ENCODE measurements at places on chromosomes 1 and 21.

DNA sequence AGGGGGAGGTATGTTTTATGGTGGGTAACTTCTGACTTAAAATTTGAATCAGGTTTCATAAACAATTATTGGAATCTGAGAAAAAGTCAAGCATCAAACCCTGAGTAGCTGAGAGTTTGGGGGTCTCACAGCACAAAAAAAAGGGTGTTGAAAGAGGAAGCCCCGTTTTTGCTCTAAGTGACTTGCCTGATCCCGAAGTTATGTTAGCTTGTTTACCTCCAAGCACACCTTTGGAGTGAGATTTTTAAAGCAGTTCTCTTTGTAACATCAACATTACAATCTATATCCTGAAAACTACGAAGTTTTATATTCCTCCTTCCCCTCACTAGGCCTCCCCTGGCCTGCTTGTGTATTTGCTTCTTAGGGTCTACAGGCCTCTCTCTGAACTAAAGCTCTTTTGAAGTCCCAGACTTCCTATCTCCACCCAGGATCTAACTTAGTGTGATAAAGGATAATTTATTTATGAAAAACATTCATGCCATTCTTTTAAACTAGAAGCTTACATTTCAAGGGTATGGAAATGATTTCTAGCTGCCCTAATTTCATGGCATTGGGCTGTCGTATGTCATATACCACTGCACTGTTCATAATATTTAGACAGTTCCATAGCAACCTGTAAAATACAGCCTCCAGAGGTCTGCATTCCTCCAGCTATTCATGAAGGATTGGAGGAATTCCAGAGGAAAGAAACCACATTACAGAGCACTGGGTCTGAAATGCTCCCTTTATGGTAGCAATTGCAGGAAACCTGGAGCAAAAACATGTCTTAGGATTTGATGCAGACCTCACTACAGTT is 36.1 kb upstream of the RGS1 start:
- DNase-seq, result no peak

DNA sequence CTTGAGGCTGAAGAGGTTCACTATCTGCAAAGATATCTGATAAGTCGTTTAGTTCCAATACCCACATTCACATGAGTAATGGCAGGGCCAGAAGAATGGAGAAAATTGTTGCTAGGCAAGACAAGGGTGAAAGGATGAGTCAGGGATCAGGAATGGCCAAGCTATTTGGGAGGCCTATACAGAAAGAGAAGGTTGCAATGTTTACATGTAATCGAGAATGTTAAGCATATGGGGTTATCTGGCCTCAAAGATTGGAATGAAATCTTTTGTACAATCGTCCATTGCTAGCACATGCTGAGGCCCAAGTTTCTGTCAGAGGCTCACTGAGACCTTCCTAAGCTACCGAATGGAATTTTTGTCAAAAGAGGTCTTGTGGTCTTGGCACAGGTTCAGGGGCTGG is 299.9 kb upstream of the PLD5 start:
- DNase-seq, result no peak

DNA sequence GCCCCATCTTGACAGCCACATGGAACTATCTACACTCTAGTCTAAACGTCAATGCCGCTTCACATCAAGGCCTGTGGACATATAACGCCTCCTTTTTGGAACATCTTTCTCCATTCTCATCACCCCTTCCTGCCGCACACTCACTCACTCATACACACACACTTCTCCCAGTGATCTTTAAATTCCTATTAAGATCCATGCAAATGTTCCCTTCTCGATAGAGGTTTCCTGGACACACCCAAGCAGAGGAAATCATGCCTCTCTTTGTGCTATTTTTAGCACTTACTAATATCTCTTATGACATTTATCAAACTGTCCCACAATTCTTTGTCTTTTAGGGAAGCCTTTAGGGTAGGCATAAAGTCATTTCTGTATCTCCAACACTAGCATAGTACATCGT is 28.2 kb upstream of the SLAMF9 start:
- DNase-seq, result no peak

GRCh38 chr21:34802180-34802899 is 133.5 kb downstream of the CLIC6 start:
- no peak for DNase-seq

- peak; percentile 55 for DNase-seq
Observed at GRCh38 chr1:110136911-110137310, 13.4 kb upstream of the SLC6A17 start.

DNA sequence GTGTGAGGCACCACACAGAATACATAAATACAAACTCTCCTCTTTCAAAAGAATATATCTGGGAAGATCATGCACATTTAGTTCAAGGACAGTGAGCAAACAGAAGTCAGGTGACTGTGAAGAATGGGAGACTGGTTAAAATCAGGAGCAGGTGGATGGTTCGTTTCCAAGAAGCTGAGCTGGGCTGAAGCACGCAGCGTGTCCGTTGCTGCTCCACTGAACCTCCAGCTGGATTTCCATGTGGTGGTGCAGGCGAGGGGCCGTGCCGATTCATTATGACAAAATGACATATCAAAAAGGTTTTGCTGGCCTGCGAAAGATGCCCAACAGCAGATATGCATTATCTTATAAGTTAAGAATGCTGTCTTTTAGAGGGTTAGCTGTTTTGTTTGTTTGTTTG is 66.0 kb downstream of the OLIG1 start:
- no peak for DNase-seq

DNA sequence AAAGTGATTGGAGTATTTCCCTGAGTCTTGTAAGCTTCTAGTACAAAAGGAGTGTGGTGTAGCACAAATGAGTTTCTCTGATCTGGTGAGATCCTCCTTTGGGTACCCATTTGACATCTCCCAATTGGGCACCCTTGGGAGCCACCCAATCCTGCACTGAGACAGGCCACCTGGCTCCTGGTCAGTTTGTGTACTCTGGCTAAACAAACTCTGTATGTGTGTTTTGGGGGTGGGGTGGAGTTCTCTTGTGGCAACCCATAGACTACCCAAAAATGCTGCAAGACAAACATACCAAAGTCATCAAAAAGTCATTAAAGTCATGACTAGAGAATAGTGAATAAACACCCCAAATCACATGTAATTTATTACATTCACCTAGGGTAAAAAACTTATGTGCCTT is 8.4 kb upstream of the HIVEP3 start:
- DNase-seq, result no peak

DNA sequence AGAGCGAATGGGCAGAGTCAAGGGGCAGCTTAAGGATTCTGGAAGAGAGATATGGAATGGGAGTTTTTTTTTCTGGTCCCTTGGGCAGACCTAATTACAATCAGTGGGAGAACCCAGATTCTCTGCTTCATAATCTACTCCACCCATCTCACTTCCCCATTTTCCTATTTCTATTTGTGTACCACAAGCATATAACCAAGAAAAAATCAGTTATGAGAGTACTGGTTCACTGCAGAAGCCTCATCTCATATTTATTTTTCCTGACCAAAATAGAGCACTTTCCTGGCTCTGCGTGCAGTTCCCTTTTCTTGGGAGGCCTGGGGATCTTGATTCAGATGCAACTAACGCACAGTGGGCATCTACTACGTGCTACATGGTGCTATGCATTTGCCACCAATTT is 82.2 kb upstream of the SLFNL1 start:
- DNase-seq, result no peak

DNA sequence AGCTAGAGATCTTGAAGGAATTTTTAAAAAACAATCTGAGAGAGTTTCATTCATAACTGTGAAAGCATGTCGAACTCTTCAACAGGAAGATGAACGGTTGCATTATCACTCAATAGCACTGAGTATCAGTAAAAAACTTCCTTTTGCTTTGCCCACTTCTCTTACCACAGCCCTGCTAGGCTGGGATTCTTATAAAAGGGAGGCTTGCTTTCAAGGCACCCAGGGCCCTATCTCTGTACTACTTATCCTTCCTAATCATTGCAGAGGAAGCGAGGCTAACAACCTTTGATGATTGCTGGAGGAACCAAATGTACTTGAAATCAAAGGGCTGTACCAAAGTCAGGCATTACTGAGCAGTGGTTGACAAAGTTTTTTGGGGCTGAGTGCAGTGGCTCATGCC is 71.2 kb downstream of the SNRPE start:
- no peak for DNase-seq

DNA sequence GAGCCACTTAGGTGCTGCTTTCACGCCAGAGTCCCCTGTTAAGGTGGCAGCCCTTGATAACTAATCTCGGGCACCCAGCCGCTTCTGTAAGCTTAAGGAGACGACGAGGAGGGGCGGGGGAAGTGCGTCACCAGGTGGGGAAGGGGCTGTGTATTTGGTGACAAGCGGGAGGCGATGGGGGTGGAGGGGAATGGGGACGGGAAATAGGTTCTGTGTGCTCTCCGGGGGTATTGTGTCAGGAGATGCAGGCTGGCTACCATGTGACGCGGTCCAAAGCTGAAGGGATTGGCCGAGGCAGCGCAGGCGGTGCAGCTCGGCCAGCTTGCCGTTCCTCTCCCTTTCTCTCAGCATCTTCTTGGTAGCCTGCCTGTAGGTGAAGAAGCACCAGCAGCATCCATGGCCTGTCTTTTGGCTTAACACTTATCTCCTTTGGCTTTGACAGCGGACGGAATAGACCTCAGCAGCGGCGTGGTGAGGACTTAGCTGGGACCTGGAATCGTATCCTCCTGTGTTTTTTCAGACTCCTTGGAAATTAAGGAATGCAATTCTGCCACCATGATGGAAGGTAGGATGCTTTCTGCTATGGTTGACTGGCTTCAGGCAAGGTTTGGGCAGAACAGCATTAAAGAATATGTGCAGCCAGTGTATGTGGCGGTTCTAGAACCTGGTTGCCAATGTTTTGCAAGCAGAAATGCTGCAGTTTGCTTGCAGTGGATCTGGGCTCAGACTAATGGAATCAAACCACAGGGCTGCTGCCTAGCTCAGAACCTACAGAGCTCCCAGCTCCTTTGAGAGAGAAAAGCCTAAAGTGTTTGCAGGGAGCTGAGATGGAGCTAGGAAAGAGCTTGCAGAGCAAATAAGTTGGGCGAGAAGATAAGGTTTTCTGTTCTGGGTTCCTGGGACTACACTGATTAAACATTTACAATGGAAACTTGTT is at the start of gene SGIP1:
SGIP1 (plus strand) TSS at position 350 of the 937 bp plus-strand sequence; CDS start at position 556, 206 bp downstream.
- peak; percentile 66 for DNase-seq

GRCh38 chr1:33228935-33229487 is 27.3 kb upstream of the ZNF362 start:
- DNase-seq, result no peak

GRCh38 chr21:41876928-41877652 is 2.1 kb downstream of the PRDM15 start:
- DNase-seq, result no peak

- no peak for DNase-seq
Observed at GRCh38 chr1:20416706-20417105, 69.3 kb downstream of the CAMK2N1 start.

GRCh38 chr1:50095716-50096115 is 13.0 kb upstream of the ELAVL4 start:
- no peak for DNase-seq

- peak; percentile 42 for DNase-seq
Observed at GRCh38 chr1:56577406-56578137, 1.8 kb downstream of the PLPP3 start.

GRCh38 chr1:86858524-86859261 is 55.2 kb downstream of the SELENOF start:
- no peak for DNase-seq

DNA sequence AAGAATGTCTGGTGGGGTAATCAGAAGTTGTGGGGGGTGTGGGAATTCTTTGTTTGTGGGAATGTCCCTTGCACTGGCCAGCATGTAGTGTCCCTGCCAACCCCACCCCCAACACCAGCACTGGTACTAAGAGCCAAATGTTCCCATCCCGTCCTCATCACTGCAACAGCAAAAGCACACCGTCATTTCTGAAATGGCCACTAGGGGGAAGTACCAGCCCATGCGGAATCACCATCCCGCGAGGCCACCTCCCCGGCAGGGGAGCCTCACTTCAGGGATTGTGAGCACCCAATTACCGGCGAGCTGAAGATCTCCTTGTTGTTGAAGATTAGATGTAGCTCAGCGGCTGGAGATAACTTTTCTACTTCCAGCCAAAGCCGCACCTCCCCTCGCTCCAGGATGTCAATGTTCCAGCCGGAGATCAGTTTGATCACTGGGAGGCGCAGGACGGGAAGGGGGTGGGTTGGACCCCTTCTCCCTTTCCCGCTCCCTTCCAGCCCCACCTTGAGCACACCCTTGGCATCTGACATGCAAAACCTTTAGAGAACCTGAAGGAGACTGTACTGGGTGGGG is 41.0 kb downstream of the MYOM3 start:
- peak; percentile 13 for DNase-seq

DNA sequence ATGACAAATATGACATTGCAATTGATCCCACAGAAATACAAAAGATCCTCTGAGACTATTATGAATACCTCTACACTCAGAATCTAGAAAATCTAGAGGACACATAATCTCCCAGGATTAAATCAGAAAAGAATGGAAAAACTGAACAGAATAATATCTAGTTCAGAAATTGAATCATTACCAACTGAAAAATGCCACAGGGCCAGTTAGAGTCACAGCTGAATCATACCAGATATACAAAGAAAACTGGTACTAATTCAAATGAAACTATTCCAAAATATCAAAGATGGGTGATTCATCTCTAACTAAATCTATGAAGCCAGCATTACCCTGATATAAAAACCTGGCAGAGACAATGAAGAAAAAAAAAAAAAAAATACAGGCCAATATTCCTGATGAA is 149.3 kb downstream of the BRINP3 start:
- DNase-seq, result no peak

GRCh38 chr1:207748737-207749528 is 2.9 kb upstream of the CD46 start:
- DNase-seq, result no peak

DNA sequence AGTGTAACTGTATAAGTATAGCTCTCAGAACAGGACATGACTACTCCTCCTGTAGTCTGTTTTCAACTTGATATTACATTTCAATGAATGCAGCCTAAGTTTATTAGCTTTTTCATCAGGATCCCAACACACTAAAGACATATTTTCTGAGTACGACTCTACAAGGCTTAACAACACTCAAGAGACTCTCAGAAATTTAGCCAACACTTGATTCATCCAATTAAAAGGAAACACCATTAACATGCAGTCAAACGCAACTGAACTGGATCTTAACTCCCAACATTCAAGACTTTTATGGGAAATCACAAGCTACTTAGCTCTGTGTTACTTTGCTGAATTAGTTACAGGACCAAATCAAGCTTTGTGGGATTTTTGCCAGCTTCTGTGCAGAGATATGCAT is 65.2 kb upstream of the SGIP1 start:
- no peak for DNase-seq

GRCh38 chr1:78619803-78620579 is at the start of gene IFI44L:
IFI44L (plus strand) TSS chr1:78620448; CDS start chr1:78627916, 7,468 bp downstream.
- no peak for DNase-seq

GRCh38 chr1:226466296-226466695 is 58.4 kb upstream of the PARP1 start:
- no peak for DNase-seq

GRCh38 chr1:186948535-186948934 is 119.8 kb downstream of the PLA2G4A start:
- no peak for DNase-seq

DNA sequence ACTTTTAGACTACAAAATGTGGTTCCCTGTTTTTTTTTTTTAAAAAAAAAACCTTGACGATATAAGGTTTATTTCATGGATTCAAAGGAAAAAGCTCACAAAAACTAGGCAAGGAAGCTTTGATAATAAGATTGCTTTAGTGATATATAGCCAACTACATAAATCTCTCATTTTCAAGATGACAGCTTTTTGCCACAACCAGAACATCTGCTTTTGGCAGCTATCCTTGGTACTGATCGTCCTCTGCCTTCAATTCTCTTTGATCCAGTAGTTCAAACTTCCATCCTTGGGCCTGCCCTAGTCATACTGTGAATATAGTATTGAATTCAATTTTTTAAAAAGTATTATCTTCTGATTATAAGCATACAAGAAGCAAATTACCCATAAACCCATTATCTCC is 72.9 kb upstream of the CD53 start:
- DNase-seq, result no peak

Measured in substantia nigra (tissue), 51 donors.